Fibroblast of mammary gland (primary cell): ENCODE measurements at places on chromosomes 5 and 9.

DNA sequence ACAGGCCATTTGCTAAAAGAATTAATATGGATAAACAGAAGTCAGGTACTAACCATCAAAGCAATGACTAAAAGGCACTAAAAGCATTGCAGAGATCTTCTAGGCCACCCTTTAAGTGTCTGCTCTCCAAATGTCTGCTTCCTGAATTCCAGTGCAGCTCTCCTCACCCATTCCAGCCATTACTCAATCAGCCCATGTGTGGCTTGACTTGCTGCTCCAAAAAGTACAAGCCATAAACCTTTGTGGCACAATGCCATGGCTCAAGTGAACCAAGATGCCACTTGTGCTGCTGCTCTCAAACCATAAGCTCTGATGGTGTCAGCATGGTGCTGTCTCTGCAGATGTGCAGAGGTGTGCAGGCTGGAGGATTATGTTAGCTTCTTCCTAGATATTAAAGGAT is 290.2 kb upstream of the POU5F2 start:
- DNase-seq = peak; percentile 58

DNA sequence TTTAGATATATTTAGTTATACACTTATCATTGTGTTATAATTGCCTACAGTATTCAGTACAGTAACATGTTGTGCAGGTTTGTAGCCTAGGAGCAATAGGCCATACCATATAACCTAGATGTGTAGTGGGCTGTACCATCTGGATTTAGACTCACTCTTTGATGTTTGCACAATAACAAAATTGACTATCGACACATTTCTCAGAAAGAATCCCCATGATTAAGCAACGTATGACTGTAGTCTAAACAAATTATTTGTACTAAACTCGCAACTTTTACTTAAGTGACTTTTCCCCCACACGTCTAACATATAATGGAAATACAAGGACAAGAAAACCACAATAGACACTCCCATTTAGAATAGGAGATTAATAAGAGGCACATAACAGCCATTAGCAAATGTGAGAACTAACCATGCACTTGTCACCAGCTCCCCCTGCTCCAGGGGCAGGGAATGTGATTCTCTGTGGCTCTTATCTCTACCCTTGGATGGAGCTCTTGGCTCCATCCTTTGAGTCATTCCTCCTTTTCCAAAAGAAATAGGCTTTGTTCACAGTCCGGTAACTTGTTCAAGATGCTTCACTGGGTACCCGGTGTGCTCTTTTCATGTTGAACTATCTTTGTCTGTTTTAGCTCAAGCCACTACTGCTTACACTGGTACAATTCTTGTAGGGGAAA is 8.7 kb upstream of the B4GALT1 start:
- no peak for DNase-seq

GRCh38 chr5:178203670-178204181 is 607 bp upstream of the HNRNPAB start:
- DNase-seq = no peak

- no peak for DNase-seq
Observed at GRCh38 chr9:89026876-89027275, 35.6 kb downstream of the S1PR3 start.

GRCh38 chr9:132424857-132425674 is 15.1 kb downstream of the CFAP77 start:
- DNase-seq = no peak

GRCh38 chr9:92438900-92439526 is 14.7 kb upstream of the OMD start:
- DNase-seq = peak; percentile 54

GRCh38 chr5:54548565-54548964 is 31.0 kb downstream of the SNX18 start:
- no peak for DNase-seq

DNA sequence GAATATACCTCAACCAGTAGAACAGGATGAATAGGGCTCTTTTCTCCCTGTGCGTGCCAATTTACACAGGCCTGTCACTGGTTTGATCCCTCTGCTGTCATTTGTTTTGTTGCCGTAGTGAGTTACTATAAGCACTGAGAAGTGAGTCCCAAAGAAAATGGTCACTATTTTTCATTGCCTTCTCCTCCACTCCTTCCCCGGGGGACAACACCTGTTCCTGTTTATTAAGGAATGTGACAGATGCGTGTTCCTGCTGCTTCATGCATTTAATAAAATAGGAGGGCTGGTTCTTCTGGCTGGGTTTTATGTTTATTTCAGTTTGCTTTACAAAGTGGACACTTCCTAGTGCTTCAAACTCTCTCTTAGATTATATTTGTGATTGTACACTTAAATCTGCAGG is 6.4 kb downstream of the THBS4 start:
- no peak for DNase-seq

- peak; percentile 29 for DNase-seq
Observed at GRCh38 chr9:136143215-136144001, 24.7 kb upstream of the TMEM250 start.

- DNase-seq = no peak
Observed at GRCh38 chr5:146441896-146442295, 5.2 kb upstream of the TCERG1 start.

GRCh38 chr9:114678130-114678529 is 3.9 kb downstream of the TEX48 start:
- no peak for DNase-seq

DNA sequence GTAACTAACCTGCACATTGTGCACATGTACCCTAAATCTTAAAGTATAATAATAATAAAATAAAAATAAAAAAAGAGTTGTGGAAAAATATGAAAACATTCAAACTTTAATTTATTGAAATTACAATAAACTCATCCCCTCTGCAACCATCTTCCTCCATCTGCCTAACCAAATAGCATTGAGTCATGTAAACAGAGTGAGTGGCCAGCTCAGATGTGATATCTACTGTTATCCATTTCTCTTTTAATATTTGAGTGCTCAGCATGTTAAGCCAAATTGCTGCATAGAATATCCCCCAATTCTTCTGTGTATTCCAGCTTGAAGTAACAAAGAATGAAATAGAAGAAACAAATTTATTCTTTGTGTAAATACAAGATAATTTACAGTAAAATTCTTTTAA is 124.4 kb upstream of the HMHB1 start:
- DNase-seq = no peak

DNA sequence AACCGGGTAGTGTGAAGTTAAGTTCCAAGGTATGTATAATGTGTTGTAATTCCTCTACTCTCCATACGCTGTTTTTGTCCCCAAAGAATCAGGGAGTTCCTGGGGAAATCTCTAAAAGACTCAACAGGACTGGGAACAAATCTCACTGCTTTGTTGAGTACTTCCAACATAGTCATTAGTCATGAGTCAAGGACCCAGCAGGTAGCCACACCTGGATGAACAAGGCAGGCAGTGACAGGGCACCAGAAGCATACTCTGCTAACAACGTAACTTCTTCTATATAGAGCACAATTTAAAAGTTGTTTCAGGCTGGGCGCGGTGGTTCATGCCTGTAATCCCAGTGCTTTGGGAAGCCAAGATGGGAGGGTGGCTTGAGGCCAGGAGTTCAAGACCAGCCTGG is 126.8 kb downstream of the SLC1A3 start:
- no peak for DNase-seq

DNA sequence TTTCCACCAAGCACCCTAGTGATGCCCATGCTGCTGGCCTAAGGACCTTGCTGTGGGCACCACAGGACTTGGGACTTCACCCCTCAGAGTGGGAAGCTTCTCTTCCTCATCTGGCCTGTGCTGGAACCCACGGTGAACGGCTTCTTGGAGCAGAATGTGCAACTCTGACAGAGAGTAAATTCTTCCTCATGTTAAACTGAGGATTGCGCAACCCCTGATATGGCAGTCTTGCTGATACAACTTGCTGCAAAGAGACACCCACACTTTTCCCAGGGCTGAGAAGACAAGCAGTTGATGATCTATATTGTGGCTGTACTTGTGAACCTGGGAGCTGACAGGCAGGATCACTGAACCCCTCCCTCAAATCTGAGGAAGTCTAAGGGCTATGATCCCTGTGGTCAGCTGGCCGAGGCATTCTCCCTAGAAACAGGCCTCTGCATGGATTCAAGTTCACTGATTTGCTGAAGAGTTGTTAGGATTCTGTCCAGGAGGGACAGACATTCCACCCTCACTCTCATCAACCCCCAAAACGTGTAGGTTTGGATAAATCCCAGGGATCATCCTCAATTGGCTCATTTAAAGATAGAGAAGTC is 307.2 kb downstream of the MTRR start:
- DNase-seq = peak; percentile 1

DNA sequence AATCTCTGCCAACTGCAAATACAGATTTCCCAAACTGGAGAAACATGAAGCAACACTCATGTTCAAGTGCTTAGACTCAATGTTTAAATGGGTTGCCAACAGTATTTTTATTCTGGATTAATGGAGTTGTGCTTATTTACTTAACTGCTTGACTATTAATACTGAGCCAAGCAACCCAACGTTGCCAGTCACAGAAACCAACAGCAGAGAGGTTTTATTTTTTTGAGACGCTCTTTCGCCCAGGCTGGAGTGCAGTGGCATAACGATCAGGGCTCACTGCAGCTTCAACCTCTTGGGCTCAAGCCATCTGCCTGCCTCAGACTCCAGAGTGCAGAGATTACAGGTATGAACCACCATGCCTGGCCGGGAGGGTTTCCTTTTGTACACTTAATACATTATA is 8.5 kb upstream of the TMEM268 start:
- DNase-seq = no peak

DNA sequence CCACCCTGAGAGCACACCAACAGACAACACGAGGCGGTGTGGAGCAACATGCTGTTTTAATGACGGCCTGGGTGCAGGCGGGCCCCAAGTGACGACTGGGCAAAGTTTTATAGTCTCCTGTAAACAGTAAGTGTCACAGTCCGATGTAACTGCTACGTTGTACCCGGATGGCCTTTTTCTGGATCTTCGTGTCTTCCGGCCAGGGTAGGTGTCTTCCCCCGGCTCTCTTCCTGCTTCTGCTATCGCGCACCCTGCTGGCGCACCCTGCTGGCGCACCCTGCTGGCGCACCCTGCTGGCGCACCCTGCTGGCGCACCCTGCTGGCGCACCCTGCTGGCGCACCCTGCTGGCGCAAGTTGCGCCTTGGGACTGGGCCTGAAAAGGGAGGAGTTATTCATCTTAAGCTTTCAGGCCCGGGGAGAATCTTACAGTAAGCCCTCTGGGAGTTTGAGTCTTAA is 143.0 kb upstream of the TARS1 start:
- no peak for DNase-seq

- no peak for DNase-seq
Observed at GRCh38 chr9:128115187-128116103, 12.1 kb downstream of the PTGES2 start.

- peak; percentile 67 for DNase-seq
Observed at GRCh38 chr9:73133921-73134407, 17.7 kb upstream of the ANXA1 start.

DNA sequence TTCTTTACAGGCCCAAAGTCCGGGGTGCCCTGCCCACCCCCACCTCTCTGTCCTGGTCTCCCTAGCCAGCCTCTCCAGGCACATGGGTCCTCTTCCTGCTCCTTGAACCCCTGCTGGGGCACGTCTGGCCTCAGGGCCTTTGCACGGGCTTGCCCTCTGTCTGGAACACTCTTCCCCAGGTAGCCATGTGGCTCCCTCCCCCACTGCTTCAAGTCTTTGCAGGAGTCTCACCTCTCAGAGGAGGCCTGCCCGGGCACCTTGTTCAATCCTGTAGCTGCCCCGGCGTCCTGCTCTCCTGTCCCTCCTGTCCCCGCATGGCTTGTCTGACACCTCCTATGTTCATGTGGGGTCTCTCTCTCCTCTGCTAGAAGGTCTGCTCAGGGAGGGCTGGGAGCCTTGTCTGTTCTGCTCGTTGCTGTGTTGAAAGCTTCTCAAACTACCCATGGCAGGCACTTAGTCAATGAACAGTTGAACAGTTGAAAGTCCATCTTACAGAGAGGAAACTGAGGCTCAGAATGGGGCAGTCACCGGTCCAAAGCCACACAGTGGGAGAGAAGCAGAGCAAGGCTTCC is 241.4 kb downstream of the PBX3 start:
- no peak for DNase-seq

- peak; percentile 57 for DNase-seq
Observed at GRCh38 chr9:105150991-105151685, 93.3 kb upstream of the SLC44A1 start.

DNA sequence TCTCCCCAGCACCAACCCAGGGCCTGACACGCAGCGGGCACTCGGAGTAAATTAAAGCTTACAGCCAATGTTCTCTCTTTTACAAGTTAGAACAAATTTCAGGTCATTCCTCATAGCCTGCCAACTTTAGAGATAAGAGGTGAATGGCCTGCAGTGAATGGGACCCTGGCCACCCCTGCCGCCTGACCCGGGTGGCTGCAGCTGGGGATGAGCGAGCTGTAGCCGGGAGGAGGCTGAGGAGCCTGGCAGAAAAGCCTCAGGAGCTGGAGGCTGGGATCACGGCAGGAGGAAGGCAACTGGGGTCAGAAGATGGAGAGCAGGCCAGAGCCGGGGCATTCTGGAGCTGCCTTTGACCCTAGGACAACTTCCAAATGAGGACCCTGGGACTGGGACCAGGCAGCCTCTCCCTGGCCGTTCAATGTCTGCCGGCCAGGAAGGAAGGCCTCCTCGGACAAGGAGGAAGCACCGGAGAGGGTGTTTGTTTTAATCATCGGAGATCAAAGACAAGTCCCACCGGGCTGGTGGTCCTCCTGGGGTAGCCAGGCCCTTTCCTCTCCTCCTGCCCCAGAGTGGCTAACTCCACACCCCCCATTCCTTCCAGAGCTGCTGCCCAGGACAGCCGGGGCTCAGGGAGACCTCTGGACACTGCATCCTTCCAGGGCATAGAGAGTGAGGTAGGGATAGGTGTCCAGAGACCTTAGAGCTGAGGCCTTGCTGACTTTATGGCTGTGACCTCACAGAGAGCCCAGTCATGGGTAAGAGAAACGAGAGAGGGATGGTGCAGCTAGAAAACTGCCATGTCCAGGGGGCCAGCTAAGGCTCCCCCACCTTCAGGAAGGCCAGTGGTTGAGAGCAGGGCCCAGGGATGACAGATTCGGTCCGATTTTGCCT is 87.3 kb upstream of the LMX1B start:
- DNase-seq = no peak

DNA sequence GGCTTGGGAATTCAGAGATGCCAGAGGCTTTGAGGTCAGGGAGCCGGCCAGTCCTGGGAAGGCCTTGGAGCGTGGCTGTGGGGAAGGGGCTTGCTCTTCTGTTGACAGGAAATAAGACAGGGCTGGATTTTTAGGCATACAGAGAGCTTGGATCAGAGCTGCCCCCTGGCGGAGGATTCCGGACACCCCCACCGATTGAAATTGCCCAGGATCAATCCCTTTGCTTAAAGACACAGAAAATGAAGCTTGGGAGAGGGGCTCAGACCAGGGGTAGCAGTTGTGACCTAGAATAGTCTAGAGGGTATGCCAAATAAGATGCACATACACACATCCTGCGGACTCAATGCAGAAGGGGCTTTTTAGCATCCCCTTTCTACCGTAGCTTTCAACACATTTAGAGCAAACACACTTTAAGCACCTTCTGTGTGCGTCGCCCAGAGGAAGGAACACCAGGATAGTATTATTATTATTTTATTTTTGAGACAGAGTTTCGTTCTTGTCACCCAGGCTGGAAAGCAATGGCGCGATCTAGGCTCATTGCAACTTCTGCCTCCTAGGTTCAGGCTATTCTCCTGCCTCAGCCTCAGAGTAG is 1.7 kb upstream of the NTMT1 start:
- DNase-seq = peak; percentile 60

- DNase-seq = no peak
Observed at GRCh38 chr5:36312953-36313672, 11.4 kb upstream of the RANBP3L start.
